ENCODE measurements at places on chromosomes 13 and 19.

DNA sequence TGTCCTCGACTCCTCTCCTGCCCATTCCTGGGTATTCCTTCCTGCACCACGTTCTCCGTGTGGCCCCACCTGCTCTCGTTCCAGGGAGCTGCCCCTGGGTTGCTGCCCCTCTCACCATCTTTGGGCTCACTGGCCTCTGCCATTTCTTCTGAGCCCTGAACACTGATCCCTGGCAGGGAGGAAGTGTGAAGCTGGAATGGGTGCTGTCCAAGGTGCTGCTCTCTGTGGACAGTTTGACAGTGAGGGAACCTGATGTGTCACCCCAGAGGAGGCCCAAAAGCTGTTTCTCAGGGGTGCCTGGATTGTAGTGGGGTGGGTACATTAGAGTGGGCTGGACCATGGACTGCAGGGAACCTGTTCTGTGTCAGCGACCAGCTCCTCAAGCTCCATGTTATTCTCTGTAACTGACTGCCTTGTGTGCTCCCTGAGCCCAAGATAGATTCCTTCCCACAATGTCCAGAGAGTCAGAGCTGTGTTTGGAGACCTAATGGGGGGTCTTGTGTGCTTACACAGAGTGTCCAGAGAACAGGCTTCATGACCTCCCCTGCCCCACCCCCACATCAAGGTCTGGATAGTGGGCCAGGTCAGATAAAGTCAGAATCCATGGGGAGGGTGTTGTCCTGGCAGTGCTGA, 7.2 kb upstream of the CEACAM8 start:
- DNase-seq, result no peak

GRCh38 chr19:33953023-33953422, 156.4 kb downstream of the KCTD15 start:
- DNase-seq, result no peak

DNA sequence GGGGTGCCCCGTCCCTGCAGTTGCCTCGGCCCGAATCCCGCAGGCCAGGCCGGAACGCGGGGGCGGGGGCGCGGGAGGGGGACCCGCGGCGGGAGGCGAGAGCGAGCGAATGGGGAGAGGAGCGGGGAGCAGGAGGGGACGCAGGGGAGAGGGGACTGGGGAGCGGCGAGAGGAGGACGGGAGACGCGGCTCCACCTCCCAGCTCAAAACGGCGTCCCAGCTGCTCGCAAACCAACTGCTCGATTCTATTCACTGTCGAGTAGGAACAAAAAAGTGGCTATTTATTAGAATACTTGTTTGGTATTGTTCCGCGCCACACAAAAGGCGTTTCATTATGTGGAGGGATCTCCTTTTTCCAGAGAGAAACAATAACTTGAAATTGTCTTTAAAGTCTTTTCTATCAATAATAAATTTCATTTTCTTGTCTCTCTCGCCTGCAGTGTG, 10.6 kb upstream of the SOX1 start:
- DNase-seq, result no peak

DNA sequence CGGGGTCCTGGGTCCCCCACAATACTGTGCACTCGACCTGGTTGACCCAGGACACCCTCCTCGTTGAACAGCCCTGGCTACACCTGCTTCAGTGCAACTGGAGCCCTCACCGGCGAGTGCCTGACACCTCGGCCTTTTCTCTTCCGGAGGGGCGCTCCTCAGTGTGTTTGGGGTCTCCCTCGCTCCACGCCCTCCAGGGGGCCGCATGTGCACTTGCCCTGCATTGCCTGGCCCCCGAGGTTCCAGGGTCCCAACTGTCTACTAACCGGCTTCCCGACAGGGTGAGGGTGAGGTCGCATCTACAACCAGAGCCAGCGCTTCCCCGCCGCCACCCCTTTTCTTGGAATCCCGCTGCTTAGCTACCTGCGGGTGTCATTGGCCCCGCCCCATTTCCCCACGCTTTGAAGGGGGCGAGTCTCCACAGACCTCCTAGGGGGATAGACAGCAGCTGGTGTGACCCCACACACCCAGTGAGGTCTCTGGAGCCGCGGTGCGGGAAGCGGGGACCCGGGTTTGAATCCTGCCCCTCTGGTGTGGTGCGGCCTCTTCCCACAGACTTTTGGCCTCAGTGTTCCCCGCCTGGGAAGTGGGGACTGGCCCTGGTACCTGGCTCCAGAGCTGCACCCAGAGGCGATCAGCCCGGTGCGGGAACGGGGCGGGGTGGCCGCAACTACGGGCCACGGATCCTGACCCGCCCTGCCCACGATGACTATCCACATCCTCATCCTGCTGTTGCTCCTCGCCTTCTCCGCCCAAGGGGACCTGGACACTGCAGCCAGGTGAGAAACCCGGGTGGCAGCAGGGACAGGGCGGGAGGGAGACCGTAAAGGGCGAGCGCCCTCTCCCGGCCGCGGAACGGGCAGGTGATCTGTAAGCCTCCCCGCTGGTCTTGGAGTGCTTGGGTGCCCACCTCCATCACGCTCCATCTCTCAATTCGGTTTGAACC, at the start of gene ADM5:
Gene ADM5 (plus strand): TSS at position 462 of the 946 bp plus-strand sequence. CDS start 244 bp downstream, at position 706.
- DNase-seq, result no peak

GRCh38 chr19:42201489-42202289, 15.8 kb downstream of the DEDD2 start:
- DNase-seq, result no peak

- DNase-seq, result no peak
Measured at GRCh38 chr13:45522571-45522970, 57.8 kb downstream of the COG3 start.

- DNase-seq, result no peak
Measured at GRCh38 chr19:5943045-5943444, 29.0 kb downstream of the CAPS start.

GRCh38 chr19:4482721-4483364, 10.7 kb downstream of the HDGFL2 start:
- DNase-seq, result no peak

DNA sequence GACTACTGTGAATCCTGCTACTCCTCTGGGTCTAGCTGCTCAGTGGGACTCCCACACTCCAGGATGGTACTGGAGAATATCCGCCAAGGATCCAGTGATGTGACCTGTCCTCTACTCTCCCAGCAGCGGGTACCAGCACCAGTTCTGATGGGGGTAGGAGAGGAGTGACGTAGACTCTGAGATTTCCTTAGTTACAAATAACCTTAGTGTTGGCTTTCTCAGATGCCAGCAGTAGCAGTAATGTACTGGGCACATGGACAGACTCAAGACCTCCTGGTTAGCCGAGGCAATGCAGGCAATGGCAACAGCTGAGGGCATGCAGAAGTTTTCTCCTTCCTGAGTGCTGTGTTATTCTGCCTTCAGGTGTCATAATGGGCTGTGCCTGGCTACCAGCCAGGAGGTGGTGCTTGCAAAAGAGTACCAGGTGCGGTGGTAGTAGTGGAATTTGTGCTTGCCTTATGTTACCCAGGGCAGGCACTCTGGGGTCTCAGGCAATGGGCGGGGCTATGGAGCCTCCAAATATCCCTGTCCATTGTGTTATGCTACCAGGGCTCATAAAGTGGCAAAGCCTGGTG, 105.3 kb upstream of the KLF5 start:
- no peak for DNase-seq

DNA sequence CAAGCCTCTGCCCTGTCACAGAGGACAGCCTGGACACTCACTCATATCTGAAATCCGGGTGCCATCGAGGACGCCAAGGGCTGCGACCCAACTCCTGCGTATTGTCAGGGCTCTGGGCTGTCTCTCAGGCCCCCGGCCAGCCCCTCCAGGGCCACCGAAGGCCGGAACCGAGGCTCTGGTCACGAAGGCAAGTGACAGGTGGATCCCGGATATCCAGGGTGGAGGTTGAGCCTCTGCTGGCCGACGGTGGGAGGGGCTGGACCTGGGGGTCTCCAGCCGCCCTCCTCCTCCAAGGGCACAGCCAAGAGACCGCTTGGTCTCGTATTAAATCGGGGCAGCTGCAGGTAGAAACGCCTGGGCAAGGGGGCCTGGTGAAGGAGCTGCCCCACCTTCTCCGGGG, 5.4 kb downstream of the RNF126 start:
- DNase-seq, result no peak

DNA sequence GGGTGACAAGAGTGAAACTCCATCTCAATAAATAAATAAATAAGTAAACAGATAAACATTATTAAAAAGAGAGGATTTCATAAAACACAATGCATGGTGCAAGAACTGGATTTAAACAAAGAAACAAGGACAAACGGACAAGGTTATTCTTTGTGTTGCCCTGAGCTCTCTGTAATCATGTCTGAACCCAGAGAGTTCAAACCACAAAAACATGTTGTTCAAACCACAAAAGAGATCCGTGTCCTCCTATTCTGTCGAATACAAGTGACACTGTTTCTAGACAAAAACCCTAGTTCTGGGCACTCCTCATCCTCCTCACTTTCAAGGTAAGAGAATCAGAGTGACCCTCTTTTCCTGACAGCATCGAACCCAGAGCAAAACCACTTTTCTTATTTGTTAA, 4.6 kb upstream of the TPRX2 start:
- DNase-seq, result no peak

GRCh38 chr19:1756264-1756663, 3.0 kb downstream of the ONECUT3 start:
- DNase-seq, result no peak

DNA sequence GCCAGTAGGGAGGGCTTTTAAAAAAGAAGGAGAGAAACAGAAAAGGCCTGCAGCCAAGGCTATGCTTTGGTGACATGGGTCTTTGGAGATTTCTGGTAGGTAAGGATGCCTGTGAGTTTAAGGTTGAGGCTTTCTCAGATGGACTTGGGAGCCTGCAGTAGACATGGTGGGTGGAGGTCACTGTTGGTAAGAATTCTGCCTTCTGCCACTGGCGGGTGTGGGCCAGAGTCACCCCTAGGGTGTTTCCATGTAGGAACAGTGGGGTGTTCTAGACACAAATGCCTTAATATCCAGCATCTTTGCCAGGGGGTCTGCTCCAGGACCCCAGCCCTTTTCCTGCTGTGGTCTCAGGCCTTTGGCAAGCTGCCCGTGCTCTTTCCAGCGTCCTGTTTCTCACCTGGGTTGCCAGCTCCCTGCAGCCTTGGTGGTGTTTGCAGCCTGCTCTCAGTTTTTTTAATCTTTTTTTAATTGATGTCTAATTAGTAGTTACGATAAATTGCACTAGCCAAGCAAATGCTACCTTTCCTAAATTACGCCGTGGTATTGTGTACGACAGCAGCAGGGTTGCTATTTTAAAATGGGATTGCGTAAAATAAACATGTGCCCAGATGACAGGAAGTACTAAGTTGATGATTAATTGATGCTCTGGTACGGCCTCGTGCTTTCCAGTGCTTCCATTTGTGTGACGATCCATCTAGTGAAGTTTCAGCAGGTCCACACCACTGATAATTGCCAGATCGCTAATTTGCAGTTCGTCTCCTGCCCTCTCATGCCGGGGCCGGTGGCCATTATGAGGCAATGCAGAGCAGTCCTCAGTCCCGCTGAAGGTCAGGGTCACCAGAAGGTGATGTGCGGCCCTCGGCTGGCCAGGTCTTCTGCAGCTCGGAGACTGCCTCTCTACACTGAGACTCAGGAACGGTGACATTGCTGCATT, 35.3 kb upstream of the NPAS1 start:
- no peak for DNase-seq

GRCh38 chr13:96816874-96817273, 177.4 kb downstream of the OXGR1 start:
- DNase-seq, result no peak

- DNase-seq, result peak; percentile 62
Measured at GRCh38 chr19:29843180-29844051, 31.6 kb downstream of the CCNE1 start.

- no peak for DNase-seq
Measured at GRCh38 chr13:30065181-30065580, 214.8 kb upstream of the UBL3 start.

DNA sequence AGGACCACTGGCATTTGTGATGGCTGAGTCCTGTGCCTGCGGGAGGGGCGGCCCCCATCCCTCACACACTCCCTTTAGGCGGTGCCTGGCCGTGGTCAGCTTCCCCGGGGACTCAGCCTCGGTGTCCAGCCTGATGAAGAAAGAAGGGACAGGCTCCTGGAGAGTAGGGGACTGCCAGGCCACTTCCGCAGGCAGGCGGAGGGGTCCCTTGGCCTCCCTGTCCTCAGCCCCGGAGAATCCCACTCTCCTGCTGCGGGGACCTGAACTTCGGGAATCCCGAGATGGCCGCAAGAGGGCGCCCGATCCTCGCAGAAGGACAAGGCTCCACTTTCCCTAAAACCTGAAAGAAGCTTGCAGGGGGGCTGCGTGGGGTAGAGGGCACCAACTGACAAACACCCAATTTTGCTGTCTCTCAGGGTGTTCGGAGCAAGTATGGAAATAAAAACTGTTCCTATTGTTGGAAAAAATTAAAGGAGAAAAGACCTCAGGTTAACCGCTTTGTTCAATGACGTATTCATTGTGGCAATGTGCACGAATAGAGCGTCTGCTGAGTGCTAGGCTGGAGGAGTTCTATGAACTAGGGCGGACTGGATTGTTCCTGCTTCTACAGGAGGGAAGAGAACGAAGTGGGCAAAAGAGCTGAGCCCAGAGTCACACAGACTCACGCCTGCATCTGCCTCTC, 297.3 kb downstream of the ZNF536 start:
- DNase-seq, result peak; percentile 10

DNA sequence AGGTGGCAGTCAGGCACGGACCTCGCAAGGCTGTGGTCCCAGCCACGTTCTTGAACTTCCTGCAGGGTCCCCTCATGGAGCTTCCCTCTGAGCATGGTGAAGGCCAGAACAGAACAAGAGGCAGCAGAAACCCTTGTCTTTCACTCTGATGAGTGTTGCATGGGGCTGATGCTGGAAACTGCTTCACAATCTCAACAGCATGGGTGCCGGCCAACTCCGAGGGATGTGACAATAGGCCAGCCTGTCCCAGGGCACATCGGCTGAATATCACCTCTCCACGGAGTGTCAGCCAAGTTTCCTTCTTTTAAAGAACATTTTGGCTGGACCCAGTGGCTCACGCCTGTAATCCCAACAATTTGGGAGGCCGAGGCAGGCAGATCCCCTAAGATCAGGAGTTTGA, 173.9 kb downstream of the FOXO1 start:
- no peak for DNase-seq

GRCh38 chr13:58476206-58476918, 844.8 kb downstream of the PCDH17 start:
- no peak for DNase-seq

DNA sequence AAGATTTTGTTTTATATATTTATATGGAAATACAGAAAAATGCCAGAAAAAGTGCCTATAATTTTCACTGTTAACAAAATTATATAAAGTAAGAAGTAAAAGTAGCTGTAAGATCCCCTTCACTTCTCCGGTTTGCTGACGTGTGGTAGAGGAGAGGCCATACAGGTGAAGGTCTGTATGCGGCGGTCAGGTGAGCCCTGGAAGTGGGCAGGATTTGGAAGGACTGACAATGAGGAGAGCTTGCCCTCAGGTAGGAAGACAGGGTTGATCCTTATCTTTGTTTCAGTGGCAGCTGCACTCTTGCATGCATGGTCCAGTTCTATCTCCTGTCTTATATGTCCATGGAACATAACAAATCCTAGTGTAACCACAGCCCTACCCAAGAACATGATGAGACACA, 16.9 kb upstream of the TFDP1 start:
- no peak for DNase-seq

DNA sequence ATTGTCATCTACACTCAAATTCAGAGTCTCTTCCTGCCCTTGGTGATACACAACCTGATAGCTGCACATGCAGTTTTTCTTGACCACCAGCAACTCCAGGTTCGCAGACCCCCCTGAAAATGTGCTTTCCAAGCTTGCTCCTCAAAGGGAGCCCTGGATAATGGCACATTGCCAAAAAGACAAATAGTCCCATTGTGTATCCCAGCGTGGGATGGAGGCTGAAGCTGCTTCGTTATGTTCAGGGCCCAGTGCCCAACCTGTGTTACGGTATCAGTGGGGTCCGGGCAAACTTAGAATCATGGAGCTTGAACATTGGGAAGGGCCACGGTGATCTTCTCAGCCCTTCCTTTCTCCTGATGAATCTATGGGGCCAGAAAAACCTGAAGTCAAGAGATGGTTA, 173.0 kb downstream of the TEX29 start:
- no peak for DNase-seq

Data from DMS 273 treated with DMSO at 0.1 percent for 48 hours (cell line).